ENCODE measurements at places on chromosomes 4 and X.

DNA sequence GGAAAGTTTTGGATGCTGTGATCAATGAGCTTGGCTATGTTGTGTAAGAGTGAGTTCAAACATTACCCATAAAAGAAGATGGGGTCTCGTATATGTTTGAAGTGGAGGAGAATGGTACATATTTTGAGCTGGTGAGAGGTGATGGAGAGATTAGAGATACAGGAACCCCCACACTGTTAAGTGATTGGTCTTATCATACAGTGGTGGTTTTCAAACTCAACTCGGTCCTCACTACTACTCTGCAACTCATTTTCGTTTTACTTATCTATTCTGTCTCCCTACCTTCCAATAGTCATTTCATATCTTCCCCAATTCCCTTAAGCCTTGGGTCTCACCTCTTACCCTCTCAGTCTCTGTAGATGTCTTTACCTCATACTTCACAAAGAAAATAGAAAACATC, 16.4 kb upstream of the TNIP3 start:
- no peak for DNase-seq

- DNase-seq: no peak
These were observed 65.1 kb downstream of the ADAM29 start for GRCh38 chr4:174983128-174983750.

DNA sequence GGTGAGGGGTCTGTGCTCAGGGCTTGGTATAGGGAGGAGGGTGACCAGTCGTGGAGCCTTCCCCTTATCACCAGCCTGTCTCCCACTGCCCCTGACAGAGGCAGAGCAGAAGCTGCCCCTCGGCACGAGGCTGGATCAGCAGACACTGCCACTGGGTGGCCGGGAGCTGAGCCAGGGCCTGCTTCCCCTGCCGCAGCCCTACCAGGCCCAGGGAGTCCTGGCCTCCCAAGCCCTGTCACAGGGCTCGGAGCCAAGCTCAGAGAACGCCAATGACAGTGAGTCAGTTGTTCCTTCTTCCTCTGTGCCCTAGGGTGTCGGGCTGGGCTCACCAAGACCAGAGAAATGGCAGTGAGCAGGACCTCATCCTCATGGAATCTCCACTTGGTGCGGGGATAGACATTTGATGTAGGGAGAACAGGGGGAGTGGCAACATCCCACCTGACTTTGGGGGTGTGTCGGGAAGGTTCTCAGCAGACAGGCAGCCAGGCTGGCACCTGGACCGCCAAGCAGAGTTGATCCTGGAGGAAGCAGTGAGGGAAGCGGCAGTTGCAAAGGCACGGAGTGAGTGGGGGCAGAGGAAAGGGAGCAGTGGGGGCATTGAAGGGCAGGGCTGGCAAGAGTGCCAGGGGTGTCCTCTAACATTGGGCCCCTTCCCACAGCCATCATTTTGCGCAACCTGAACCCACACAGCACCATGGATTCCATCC, 14.3 kb upstream of the UBA1 start:
- no peak for DNase-seq

DNA sequence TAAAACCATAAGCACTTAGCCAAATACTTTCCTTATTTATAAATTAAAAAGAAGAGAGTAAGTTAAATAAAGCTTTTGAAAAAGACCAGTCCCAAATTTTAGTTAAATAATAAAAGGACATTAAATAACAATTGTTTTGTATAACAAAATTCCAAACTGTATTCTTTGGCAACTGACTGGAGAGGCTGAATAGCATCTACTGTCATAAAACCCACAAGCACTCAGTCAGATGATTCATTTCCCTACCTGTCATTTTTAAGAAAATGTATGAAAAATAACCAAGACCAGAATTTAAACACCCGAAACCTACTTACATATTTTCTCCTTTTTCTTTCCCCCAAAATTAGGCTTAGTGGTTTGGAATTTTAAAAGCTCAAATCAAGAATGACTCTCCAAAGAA, 32.5 kb upstream of the SMIM10L2A start:
- DNase-seq: no peak

DNA sequence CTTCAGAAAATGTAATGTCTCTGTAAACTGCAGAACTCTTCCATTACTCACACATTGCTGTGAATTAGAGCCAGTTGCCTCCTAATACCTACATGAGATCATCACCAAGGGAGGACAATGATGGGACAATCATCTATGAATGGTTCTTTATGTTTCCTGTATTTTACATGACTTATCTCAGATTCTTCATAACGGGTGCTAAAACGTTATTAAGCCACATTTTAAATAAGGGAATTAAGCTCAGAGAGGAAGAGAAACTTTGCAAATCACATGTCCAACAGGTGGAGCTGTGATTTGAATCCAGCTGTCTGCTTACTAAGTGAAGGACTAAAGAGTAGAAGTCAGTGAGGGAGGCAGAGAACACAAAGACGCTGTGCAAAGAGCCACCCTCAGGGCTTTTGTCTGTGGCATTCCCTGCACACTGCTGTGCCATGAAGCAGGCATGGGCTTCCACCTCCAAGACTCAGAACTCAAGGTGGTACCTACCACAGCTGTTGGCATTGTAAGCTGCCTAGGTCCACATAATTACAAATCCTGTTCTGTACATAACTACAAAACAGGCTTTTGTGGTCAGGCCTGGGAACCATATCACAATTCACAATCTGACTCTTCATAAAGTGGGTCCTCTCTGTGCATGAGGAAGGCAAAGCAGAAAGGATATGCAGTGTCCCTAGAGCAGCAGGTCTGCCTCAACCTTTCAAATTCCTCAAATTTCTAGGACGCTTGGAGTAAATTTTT, 12.8 kb downstream of the TBC1D9 start:
- DNase-seq: no peak

- no peak for DNase-seq
These were observed 18.4 kb upstream of the STAG2 start for GRCh38 chrX:123943074-123943473.

DNA sequence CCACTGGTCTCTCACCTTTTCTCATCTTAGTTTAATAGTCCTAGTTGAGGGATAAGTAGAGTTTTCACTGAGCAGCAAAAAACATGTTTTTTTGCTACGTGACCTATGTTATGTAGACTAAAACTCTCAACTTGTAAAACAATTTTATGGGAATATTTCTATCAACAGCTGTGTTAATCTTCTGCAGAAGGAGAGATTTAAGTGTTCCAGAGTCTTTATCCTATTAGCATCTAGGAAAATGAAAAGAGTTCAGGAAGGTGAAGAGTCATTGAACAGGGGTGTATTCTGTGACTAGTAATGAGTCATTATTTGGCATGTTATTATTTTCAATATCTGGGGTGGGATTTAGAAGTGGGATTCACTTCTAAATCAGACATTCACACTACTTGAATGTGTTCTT, 41.9 kb downstream of the RRAGB start:
- no peak for DNase-seq

- no peak for DNase-seq
These were observed 427.1 kb upstream of the FAM47C start for GRCh38 chrX:36581030-36581429.

GRCh38 chr4:122733787-122734120, 1.2 kb downstream of the BBS12 start:
- DNase-seq: no peak

- no peak for DNase-seq
These were observed 290.5 kb downstream of the RAB28 start for GRCh38 chr4:13193662-13194061.

DNA sequence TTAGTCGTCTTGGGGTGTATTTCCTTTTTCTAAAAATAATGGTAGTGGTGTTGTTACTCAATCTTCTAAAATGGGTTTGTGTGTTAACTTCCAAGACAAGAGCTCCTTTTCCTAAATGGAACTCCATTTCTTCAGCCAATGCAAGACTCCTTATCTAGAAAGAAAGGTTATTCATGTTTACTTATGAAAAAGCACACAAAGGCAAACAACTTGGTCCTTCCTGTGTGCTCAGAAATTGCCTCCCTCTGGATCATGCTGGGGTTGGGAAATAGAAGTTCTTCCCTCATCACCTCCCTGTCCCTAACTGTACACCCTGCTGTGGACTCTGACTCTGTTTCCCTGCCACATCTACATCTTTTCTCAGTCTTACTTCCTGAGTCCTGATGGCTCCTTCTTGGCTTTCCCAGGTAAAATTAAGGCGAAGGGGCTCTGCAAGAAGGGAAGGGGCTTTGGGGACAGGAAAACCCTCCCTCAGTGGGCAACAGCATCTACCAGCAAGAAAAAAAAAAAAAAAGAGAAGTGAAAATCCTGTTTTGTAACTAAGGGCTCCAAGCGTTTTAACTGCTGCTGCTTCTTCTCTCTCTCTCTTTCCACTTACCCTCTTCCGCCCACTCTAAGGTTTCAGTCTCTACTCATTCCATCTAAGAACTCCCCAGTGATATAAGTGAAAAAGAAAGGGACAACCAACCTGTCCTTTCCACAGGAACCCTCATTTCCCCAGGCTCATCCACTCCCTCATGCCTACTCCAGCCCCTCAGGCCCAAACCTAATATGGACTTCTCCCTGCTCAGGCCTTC, 19.8 kb upstream of the TASL start:
- no peak for DNase-seq

DNA sequence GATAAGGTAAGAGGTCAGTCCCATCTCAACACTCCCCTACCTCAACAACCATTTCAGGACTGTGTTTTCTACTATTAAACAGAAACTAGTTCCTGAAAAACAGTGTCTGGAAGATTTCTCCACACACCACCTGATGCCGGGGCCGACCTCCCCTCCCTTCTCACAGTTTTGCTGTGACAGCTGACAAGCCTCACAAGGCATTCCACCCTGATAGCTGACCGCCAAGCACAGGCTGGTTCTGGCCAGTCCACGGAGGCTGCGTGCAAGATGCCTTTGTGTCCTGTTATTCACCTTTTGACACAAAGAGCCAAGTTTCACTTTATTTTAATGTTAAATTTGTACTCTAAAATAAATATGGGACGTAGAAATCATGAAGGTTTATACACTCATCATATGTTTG, 758.6 kb downstream of the PDHA2 start:
- no peak for DNase-seq
